ENCODE measurements at places on chromosomes 4 and X.
A peak's percentile ranks its signal among the peaks of the same experiment; 100 is the strongest.

DNA sequence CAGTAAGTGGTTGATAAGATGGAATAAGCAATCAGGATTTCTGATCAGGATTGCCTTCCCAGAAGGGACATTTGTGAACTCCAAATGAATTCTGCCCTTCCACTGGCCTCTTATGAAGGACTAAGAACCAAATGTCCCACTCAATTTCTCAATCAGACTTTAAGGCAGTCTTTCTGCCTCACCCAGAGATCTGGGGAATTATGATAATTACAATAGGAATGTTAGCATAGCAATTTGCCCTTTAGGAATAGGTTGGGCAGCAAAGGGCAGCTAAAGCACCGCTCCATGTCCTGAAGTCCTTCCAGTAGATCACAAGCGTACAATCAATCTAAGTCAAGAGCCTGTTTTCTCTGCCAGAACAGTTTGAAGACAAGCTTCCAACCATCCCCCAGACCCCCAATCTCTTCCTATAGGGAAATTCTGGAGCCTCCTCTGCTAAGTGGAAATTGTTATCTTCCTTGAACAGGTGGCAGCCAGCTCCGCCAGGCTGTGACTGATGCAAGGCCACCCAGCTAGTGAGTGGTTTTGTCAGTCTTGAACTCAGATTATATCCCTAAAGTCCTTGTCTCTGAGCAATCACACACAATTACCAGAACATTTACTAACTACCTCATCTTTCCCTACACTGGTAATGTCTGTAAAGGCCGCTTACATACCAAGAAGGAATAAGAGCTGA, 18.6 kb downstream of the NKX3-2 start:
- no peak for DNase-seq

GRCh38 chr4:72418458-72418857, 150.6 kb downstream of the ADAMTS3 start:
- DNase-seq, result peak; percentile 53

- DNase-seq, result no peak
Observed at GRCh38 chr4:87060957-87061356, 126.1 kb downstream of the AFF1 start.

DNA sequence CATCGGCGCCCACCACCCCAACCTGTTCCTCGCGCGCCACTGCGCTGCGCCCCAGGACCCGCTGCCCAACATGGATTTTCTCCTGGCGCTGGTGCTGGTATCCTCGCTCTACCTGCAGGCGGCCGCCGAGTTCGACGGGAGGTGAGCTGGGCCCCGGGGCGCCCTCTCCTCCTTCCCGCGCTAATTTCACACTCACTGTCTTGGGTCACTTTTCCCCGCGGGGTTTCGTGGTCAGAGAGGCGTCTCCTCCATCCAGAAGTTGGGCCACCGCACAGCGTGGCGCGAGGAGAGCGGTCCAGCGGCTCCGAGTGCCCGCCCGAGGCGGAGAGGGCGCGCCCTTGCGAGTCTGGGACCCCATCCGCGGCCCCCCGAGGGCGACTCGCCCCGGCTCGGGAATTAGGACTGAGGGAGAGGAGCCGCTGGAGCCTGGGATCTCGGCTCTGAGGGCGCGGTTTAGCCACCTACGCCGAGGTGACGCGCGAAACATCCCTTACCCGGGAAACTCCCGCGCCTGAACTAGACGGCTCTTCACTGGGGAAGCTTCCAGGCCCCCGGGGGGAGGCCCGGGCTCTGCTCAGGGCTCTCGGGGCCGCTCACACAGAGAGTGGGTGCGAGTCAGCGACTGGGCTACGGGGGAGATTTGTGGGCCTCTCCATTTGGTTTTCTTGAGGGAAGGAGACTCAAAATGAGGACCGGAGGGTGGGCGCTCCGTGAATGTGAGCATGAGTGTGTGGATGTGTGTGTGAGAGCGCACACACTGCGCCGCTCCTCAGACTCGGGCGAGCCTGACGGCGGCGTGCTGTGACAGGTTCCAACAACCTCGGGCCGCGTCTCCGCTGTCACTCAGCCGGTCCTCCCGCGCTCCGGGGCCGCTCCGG, 551 bp downstream of the NPNT start:
- DNase-seq, result peak; percentile 20

DNA sequence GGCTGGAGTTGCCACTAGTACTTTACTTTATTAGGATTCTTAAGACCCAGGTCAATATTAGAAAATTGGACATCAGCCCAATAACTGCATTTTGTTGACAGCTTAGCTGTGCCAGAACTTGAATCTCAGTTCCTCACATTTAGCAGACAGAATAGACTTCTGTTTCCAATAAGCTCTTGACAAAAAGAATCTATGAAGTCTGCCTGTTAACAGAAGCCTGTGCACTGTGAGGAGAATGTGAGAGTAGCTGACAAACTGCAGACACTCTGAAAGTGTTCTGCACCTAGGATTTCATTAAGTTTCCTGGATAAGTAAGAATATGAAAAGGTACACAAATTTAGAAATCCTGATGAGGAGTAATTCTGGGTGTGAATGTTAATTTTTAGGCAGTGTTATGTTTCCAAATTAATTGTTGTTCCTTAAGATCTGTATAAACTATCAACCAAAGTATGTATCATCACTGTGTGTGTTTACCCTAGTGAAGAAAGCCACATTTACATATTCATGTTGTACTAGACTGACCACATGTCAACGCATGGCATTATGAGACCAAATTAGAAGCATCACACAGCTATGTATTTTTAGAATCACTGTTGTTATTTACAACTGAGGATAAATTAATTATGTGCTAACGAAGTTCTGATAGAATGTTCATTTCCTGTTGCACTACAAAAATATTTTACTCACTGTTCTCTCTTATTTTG, 756.4 kb upstream of the IGFBP7 start:
- DNase-seq, result no peak

GRCh38 chr4:55980725-55981124, 32.0 kb downstream of the CEP135 start:
- no peak for DNase-seq

DNA sequence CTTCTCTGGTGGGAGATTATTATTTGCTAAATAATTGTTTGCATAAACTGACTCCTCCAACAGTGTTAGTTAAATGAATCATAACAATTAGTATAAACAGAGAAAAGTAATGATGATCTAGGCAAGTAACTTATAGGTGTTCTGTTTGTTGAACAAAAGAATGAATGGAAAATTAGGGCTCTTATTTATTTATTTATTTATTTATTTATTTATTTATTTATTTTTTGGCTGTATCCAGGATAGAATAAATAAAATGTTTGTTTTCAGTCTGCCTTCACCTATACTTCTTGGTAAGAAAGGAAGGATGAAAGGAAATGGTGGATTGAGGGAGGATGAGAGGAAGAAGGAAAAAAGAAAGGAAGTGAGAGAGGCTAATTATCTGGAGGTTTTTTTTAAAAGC, 561.6 kb upstream of the MAGEB2 start:
- no peak for DNase-seq

GRCh38 chrX:68694435-68695205, 47.2 kb downstream of the STARD8 start:
- DNase-seq, result no peak

GRCh38 chrX:118990512-118991227, 16.3 kb downstream of the LONRF3 start:
- no peak for DNase-seq

DNA sequence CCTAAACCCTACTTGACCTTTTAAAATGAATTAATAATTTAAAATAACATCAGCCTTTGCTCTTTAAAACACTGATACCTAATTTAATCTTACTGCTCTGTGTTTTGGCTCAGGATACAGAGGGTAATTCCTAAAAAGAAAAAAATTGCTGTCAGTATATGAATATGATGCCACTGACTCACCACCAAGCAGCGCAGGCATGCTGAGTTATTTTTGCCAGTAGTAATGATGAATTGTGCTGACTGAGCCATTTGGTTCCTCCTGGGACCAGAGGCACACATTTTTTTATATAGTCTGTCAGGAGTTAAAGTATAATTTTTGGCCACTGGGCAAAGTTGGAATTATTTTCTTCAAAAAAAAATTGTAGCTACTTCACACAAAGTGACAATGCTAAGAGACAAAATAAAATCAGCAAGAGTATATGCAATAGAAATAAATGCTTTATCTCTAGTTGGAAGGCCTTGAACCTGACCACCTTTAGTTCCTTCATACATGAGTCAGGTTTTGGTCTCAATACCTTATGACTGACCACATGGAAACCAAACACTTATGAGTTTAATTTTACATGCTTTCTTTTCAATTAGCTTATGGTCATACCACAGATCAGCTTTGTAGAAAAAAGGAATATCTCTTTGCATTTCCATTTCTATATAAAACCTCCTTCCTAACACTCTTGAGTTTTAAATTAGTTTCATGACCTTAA, 115.1 kb downstream of the PPP3CA start:
- peak; percentile 22 for DNase-seq

GRCh38 chr4:183635321-183635720, 23.7 kb downstream of the RWDD4 start:
- no peak for DNase-seq

- no peak for DNase-seq
Observed at GRCh38 chr4:53100501-53101190, 238.5 kb downstream of the RASL11B start.

GRCh38 chr4:185931986-185932385, 120.0 kb upstream of the SORBS2 start:
- DNase-seq, result no peak

DNA sequence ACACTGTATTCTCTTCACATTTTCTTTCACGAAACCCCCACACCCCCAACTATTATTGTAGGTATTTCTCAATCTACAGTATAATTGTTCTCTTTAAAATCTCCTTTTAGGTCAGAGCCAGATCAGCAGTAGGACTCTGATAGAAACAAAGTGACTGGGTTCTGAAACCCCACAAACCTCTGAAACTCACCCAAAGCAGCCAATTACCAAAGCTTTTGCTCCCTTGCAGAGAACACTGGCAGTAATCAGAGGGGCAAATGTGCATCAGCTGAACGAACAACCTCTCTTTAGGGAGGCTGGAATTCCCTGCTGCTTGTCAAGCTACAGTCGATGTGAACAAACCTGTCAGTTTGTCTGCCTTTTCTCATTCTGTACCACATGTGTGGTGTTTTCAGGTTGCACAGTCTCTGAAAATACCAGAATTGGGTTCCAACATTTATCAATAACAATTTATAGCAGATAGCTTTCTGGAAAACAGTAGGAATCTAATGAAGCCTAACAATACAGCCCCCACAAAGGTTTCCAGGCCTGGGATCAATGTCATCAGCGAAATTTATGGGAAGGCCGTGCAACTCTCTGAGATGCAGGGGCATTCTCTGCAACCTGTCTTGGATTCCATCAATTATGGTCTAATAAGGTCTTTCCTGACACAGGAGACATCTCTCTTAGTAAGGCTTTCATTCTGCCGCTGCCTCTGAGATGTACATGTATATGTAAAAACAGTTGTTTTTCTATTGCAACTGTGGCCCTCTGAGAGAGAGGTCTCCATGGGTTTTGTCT, 395.9 kb downstream of the GPAT3 start:
- DNase-seq, result no peak

- DNase-seq, result no peak
Observed at GRCh38 chr4:113591982-113592381, 169.6 kb downstream of the CAMK2D start.

GRCh38 chr4:1361431-1361830, 14.4 kb downstream of the UVSSA start:
- no peak for DNase-seq

DNA sequence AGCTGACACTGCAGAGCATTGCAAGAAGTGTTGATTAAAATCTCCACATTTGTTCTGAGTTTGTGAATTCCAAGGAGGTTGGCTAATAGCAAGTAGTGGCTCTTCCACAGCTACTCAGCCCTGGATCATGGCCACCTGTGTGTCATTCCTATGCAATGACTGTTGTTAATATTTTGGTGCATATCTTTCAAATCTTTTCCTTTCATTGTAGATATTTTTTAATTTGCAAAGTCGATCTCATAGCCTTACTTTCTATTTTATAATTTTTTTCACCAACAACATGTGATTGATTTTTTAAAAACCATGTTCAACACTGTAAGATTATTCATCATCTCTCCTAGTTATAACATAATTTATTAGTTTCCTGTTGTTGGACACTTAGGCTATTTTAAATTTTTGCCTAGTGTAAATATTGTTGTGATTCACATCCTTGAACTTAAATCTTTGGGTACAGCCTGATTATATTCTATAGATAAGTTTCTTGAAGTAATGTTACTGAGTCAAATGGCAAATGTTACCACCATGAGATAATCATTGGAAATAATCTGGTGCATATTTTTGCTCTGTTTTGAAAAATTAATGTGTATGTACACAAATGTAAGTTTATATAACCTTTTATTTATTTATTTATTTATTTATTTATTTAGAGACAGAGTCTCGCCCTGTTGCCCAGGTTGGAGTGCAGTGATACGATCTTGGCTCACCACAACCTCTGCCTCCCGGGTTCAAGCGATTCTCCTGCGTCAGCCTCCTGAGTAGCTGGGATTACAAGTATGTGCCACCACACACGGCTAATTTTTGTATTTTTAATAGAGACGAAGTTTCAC, 17.1 kb upstream of the ARHGAP10 start:
- DNase-seq, result no peak

GRCh38 chr4:105894660-105895582, at the start of gene NPNT:
Gene NPNT, plus strand, starts transcription at chr4:105895471. Its CDS starts 182 bp downstream, at chr4:105895653.
- DNase-seq, result peak; percentile 57

DNA sequence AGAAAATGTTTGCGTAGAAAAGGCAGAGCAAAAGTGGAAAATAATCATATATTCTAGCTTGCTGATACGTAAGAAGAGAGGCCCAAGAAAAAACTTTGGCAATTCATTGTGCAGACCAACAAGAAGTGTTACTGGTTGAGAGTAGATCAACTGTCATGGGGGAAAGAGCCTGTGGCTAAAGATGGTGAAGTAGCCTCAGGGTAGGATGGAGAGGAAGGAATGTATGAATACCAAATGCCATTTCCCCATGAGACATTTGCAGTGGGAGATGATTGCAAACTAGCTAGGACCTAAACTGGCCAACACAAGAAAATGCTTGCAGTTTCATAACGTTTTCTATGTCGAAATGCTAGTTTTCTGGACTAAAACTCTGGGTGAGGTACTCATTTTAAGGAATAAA, 47.7 kb upstream of the ADGRL3 start:
- DNase-seq, result no peak

GRCh38 chrX:32408389-32408788, 803.0 kb downstream of the DMD start:
- DNase-seq, result no peak

DNA sequence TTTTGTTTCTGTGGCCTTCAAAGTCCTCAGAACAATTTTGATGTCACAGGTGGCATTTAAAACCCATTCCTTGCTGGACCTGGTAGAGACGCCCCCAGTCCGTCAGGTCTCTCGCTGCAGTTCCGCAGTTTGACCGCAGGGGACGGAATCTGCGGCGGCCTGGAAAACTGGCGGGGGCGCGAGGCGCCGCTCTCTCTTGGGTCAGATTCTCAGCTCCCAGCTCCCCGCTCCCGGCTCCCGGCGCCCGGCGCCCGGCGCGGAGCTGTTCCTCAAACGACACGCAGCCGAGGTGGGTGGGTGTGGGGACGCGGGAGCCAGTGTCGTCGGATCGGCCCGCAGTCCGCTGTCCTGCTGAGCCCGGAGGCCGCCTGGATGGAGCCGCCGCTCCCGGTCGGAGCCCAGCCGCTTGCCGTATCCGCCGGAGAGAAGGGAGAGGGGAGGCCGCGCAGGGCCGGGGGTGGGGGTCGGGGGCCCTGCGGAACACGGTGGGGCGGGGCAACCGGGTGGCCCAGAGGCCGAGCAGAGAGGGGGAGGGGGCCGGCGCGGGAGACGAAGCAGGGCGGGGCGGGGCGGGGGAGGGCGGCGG, at the start of gene OCRL:
Gene OCRL, plus strand, starts transcription at position 192 of the 586 bp plus-strand sequence. Its CDS starts 181 bp downstream, at position 373.
- DNase-seq, result peak; percentile 76
